HuH-7 (cell line): ENCODE measurements at places on chromosomes 7 and 10.

DNA sequence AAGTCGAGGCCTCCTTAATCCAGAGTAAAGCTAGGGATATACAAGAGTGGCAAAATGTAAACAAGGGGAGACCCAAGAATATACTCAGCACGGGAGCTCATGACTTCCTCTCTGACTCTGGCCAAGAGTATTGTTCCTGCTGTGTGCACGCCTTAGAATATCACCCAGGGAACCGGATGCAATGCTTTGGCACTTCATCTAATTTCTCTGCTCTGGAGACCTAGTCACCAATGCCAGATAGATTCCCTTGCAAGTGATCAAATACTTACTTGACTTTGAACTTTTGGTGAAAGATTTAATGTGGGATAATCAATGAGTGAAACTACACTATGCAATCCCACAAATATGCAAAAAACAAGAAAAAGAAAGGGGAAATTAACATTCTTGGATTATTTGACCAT lies 695.5 kb downstream of the INHBA start:
- no peak for DNase-seq

DNA sequence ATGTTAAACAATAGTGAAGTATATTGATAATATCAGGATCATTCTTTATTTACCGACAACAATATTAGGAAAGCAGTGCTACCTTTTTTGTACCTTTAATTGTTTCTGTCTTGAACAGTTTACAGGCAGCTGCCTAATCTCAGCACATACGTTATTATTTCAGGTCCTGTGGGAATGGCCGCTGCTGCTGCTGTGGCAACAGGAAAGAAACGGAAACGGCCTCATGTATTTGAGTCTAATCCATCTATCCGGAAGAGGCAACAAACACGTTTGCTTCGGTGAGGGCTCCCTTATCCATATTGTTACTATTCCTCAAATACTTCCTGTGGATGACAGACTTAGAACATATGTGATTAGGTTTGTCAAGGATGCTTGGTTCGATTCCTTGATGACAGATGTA lies 59.7 kb downstream of the NRF1 start:
- no peak for DNase-seq

DNA sequence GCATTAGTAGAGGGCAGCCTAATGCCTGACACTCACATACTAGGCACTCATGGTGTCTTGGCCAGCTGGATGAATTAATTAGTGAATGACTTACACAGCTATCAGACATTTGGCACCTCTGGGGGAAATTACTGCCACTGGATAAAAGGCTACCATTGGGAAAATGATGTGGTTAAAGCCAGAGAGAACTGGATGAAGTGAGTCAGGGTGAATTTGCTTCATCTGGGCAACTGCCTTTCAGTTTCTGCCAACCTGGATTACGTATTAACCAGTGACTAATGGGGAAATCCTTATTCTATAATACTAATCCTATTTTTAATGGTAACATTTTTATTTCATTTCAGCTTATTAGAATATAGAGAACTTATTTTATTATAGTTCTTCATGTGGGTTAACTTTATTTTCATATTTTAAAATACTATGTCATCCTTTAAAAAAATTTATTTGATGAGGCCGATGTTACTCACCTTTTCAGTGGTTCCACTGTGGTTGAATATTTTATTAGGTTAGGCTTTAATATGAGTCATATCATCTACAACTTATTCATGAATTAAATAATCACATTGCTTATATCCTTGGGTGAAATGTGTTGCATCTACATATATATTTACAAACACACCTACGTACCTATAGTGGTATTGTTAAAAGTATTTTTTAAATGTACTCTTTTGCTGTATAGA lies 85.6 kb upstream of the CAPZA2 start:
- no peak for DNase-seq

DNA sequence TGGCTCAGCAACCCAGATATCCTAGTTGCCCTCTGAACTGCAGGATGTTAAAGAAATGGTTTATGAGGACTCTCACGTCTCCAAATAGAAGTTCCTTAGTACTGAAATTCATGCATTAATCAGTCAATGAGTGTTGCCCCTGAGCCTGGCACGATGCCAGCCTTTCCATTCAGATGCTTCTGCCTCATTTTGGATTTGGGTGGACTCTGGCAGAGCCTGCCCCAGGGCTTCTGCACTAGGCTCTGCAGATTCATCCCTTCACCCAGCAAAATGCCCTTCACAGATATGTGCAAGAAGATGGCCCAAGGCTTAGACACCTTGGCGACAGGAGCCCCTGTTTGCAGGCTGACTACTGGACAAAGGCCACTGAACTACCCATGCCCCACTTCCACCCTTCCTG lies 747.8 kb downstream of the GRID1 start:
- no peak for DNase-seq

DNA sequence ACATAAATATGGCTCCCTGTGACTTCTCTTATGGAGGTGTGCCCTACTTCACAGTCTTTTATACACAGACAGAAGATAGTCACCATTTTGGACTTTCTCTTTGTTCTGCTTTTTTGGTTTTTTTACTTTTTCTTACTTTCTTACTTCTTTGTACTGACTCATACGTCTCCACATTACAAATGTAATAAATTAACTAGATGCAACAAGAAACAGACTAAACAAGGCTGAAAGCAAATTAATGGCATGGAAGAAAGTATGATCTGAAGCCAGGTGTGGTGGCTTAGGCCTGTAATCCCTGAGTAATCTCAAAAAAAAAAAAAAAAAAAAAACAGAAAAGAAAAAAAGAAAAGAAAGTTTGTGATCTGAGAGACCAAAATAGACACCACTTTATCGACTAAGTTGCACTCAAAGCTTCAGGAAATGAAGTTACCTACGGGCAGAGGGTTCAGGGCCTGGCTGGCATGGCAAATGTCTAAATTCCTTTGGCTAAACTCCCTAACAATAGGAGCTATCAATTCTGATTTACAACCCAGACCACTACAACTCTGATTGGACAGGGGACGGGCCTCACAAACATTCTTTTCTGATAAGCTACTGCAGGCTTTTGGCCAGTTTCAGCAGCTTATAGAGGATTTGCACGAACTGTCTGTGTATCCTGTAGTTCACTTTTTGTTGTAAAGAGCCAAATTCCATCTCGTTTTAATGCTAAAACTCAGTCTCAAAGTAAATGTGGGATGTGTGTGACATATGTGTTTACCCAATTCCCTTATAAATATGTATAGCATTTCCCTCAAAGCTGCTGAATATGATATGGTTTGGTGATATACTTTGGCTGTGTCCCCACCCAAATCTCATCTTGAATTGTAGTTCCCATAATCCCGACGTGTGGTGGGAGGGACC lies 129.1 kb downstream of the SEPTIN14 start:
- DNase-seq, result no peak
